ENCODE measurements at places on chromosomes 1 and 21.

GRCh38 chr1:59218521-59219236 lies 78.2 kb upstream of the FGGY start:
- no peak for DNase-seq

DNA sequence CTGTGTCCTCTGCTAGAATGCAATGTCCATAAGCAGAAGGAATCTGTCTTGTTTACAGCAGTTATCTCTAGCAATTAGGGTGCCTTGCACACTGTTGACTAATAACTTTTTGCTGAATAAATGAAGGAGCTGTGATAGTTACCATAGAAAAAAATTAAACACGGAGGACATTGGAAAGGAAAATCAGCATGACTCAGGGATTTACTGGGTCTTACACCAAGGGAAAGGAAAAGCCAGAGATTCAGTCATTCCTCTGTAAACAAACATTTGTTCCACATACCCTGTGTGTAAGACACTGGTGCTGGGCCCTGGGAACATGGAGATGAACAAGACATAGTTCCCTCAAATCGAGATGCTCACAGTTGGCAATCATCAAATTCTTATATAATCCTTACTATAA lies 183.3 kb downstream of the PTGER3 start:
- peak; percentile 23 for DNase-seq

DNA sequence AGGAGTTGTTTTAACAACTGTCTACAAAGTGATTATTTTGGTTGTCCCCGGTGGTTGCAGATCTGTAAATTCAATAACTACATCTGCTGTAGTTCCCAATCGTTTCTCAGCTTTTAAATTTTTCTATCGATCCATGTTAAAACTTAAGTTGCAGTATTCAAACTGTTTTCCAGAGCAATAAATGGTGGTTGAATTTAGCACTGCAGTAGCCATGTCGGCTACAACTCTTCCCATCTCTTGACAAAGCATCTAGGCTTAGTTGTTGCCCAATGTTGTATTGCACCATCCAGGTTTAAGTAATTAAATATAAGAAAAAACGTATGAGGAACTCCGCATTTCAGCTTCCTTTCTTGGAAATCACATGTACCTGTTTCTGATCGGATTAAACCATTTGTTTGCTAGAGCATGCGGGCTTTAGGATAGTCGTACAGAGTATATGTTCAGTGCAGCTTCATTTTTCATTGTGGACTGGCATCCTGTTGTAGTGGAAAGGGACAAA lies 996 bp downstream of the CNIH4 start:
- no peak for DNase-seq

DNA sequence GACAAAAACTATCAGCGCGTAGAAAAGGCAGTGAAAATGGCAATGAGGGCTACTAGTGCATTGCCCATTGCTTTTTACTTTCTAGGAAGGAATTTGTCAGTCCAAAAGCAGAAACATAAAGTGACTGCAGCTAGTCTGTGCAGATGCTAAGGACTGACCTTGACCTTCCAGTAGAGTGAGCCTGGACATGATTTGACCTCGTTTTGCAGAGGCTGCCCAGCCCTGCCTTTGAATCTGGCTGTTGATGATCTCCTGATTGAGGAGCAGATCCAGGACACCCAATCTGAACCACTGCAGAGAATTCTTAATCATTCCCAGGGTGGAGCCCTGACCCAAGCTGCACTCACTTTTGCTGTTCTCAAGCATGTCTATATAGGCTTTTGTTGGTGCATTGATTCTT lies 21.6 kb downstream of the DYRK3 start:
- no peak for DNase-seq

DNA sequence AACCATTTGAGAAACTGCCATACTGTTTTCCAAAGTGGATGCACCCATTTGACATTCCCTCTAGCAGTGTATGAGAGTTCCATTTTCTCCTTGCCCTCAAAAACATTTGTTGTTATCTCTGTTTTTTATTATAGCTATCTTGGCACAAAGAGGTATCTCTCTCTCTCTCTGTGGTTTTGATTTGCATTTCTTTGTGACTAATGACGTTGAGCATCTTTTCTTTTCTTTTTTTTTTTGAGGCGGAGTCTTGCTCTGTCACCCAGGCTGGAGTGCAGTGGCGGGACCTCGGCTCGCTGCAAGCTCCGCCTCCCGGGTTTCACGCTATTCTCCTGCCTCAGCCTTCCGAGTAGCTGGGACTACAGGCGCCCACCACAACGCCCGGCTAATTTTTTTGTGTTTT lies 17.4 kb upstream of the ZMYM6 start:
- no peak for DNase-seq

DNA sequence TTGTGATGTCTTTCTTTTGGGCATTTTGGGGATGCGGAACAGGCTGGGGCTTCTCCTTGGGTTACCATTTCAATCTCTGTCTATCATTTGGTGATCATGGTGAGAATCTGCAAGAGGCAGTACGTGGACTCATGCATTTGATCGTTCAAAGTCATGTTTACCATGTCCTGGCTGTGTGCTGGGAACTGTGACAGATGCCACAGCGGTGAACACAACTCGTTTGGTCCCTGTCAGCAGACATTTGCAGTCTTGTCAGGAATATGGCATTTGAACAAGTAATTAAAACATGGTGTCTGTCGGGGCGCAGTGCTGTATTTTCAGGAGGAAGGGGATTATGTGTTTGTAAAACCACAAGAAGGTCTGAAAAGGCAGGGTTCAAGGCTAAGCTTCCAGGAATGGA lies 103.3 kb upstream of the IGSF21 start:
- no peak for DNase-seq

- DNase-seq: no peak
These were observed 38.7 kb downstream of the CACHD1 start for GRCh38 chr1:64508629-64509028.

DNA sequence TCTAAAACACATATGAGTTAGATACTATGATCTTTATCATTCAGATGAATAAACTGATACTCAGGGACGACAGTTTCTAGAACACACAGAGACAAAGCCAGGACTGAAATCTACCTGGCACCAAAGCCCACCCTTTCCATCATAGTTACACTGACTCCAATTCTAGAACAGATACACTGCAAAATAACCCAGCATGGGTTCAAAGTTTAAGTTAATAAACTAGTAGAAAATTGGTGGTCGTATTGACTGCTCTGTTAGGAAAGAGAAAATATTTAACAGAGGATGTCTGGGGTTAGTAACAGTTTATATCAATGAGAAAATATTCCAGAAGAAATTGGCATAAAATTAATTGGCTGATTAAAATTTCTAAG lies 60.8 kb upstream of the BCL9 start:
- no peak for DNase-seq

DNA sequence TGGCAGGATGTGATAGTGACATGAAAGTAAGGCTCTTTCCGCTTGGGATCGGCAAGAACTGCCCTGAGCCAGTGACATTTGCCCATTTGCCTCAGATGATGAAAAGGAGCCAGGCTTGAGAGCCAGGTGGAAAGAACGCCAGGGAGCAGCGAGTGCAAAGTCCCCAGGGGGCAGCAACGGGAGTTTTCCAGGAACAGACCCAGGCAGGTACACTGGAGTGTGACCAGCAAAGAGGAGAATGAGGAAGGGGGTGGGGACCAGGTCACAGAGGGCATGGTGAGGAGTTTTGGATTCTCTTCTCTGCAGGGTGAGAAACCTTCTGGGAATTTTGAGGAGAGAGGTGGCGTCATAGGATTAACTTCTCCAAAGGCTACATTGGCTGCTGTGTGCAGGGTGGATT lies 10.8 kb upstream of the ETS2 start:
- no peak for DNase-seq

GRCh38 chr21:33817663-33818451 lies 97.7 kb downstream of the ATP5PO start:
- no peak for DNase-seq

DNA sequence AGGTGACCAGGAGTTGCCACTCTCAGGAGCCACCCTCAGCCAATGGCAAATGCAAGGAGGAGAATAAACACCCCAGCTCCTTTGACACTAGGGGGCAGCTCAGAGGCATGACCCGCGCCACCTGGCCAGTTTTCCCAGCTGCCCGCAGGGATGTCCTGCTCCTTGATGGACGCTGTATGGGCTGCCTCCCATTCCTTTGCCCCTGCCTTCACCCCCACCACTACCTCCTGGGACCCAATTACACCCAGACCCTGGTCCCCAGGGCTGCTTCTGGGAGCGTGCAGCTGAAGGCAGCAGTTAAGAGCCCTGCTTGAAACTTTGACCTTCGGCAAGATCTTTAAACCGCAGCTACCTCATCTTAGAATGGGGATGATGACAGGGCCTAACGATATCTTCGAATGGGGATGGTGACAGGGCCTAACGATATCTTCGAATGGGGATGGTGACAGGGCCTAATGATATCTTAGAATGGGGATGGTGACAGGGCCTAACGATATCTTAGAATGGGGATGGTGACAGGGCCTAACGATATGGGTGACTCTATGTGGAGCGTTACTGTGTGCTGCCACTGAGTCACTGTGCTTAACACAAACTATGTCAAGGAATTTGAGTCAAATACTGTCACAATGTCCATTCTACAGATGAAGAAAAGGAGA lies 163.0 kb upstream of the KAZN start:
- DNase-seq: no peak

GRCh38 chr1:110438893-110439292 lies 12.1 kb upstream of the PROK1 start:
- no peak for DNase-seq
